Amygdala (tissue), 56 donors: ENCODE measurements at places on chromosomes 3 and 15.
A peak's percentile ranks its signal among the peaks of the same experiment; 100 is the strongest.

DNA sequence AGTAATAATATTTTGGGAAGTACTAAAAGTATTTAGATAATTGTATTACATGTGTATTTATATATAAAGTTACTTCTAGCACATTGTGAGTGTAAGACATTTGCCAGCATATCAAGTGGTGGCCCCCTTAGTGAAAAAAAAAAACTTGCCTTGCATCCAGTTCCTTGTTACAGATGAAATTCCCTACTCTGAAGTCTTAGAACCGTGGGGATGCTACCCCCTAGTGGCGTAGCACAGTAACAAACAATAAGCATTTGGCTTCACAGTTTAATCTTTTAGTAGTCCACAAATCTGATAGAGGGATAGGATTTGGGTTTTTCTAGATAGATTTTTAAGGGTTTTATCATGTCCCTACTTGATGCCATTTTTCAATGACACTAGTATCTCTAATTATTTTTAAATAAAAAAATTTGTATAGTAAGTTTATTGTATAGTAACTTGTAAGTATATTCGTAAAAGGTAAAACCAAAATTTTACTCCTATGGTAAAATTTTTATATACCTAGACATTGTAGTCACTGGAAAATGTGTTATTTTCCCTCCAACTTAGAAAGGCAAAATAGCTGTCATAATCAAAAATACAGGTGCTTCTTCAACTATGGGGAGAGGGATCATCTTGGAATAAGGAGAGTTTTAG is 14.3 kb downstream of the SMC4 start:
- DNase-seq = peak; percentile 16

GRCh38 chr15:70186152-70186551 is 88.4 kb upstream of the TLE3 start:
- no peak for DNase-seq

- no peak for DNase-seq
Observed at GRCh38 chr3:132343018-132343612, 25.9 kb downstream of the ACP3 start.

GRCh38 chr3:52704611-52705437 is 767 bp downstream of the GLT8D1 start:
- DNase-seq = no peak

- DNase-seq = no peak
Observed at GRCh38 chr3:115503394-115503793, 119.9 kb upstream of the GAP43 start.

DNA sequence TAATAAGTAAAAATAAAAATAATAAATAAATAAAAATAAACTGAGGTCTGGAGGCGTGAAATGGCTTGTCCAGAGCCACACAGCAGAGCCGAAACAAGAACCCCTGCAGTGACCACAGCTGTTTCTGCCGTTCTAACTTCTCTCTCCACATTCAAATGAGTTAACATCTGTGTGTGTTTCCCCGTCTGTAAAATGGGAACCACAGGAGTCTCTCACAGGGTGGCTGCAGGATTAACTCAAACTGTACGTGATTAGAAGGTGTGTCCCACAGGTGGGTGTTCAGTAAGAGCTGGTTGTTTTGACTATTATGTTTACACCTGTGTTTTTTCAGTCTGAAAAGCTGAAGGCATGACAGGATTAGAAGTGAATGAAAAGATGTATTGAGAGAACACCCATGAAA is 27.0 kb upstream of the MUC4 start:
- DNase-seq = no peak

DNA sequence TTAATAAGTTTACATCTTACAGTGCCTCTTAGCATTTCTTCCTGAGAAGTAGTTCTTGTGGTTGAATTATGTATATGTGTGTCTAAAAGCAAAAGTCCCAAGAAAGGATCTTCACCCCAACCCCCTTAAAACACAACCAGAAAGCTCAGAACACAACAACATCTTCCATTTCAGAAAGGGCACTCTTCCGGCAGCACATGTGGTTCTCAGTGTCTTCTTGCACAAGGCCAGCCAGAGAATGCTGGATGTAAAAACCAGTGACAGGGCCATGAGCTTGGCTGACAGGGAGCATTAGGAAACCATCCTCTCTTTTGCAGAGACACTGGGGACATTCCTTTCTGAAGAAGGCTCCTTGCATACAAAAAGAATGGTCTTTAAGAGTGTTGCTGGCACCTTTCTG is 45.0 kb downstream of the EEFSEC start:
- no peak for DNase-seq

DNA sequence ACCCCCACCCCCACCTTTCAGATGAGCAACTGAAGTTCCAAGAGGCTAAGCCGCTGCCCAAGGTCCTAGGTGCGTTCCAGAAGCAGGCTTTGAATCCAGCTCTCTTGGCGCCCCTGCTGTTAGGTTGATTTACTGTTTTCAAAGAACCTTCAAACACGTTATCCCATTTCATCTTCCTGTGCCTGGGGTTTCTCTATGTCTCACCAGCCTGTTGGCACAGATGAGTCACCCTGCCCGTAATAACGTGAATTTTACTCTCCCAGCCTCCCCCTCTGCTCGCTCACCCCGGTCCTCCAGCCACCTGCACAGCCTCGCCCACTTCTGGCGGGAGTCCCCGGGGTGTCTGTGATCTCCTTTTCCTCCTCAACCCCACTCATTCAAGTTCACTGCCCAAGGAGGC is 13.0 kb upstream of the TSEN2 start:
- DNase-seq = no peak

- DNase-seq = no peak
Observed at GRCh38 chr3:50122661-50123391, 32.3 kb upstream of the SEMA3F start.

GRCh38 chr3:67655364-67656121 is 1.1 kb upstream of the SUCLG2 start:
- no peak for DNase-seq

GRCh38 chr3:195060217-195060481 is 210.8 kb downstream of the XXYLT1 start:
- no peak for DNase-seq

- DNase-seq = no peak
Observed at GRCh38 chr15:87752250-87752951, 504.1 kb downstream of the NTRK3 start.

- DNase-seq = no peak
Observed at GRCh38 chr15:69337138-69337537, 38.4 kb downstream of the PAQR5 start.

- no peak for DNase-seq
Observed at GRCh38 chr3:104176706-104177105, 1190.0 kb upstream of the ALCAM start.

- no peak for DNase-seq
Observed at GRCh38 chr3:122793568-122794416, at the start of gene HSPBAP1. Gene HSPBAP1, minus strand, starts transcription at chr3:122793831. Its CDS starts 151 bp downstream, at chr3:122793680.

DNA sequence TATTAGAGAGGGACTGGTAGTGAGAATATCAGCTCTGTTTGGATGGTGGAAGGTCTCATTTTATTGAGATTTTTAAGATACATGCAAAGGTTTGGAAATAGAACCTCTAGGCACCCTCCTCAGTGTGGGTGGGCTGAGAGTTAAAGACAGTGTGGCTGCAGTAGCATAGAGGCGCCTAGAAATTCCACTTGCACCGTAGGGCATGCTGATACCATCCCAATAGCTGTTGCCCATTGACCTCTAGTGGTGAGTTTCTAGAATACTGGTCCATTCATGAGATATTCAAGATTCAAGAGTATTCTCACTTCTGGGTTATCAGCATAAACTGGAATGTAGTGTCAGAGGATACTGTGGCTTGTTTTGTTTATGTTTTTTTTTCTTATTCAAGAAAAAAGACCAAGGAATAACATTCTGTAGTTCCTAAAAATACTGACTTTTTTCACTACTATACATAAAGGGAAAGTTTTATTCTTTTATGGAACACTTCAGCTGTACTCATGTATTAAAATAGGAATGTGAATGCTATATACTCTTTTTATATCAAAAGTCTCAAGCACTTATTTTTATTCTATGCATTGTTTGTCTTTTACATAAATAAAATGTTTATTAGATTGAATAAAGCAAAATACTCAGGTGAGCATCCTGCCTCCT is 87.2 kb downstream of the TGFBR2 start:
- DNase-seq = no peak

DNA sequence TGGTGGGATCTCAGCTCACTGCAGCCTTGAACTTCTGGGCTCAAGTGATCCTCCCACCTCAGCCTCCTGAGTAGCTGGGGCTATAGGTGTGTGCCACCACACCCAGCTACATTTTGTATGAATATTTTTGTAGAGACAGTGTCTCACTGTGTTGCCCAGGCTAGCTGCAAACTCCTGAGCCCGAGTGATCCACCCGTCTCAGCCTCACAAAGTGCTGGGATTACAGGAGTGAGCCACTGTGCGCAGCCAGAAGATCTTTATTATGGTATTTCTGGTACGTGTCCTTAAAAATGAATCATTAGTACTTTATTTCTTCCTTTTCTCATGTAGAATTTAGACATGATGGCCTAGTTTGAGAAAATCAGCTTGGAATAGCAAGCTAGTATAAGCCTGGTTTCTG is 153.3 kb downstream of the BCHE start:
- DNase-seq = no peak

GRCh38 chr15:49031804-49032203 is 14.4 kb downstream of the SECISBP2L start:
- DNase-seq = no peak

- no peak for DNase-seq
Observed at GRCh38 chr3:26515351-26515750, 107.2 kb upstream of the LRRC3B start.

GRCh38 chr3:135018149-135018923 is 223.3 kb downstream of the EPHB1 start:
- DNase-seq = no peak

GRCh38 chr3:13173186-13173585 is 100.0 kb upstream of the IQSEC1 start:
- no peak for DNase-seq

DNA sequence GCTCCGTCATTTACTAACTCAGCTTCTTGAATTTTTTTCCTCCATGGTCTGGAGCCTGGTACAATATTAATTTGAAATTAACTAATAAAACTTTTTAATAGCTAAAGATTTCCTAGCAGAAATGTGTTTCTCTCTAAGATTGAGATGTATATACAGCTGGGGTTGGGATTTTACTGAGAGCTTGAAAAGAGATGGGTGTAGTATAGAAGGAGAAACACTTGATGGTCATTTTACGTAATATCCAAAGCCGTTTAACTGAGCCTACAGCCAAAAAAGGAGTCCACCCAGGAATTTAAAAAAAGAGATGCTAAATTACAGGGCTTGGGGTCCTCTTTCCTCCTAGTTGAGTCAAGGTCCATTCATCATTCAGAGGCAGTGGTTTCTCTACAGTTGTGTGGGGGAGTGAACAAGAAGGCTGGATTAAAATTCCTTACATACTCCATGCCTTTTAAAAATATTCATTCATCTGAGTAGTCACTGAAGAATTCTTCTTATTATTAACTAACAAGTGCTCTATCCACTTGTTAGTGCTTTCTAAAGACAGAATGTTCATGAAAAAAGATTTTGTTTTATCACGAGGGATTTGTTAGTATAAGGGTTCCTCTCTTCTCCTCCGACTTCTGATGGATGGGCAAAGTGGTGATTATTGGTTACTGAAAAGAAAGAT is 255.3 kb upstream of the IL12A start:
- no peak for DNase-seq

GRCh38 chr3:39086144-39086543 is 21.3 kb downstream of the GORASP1 start:
- no peak for DNase-seq

DNA sequence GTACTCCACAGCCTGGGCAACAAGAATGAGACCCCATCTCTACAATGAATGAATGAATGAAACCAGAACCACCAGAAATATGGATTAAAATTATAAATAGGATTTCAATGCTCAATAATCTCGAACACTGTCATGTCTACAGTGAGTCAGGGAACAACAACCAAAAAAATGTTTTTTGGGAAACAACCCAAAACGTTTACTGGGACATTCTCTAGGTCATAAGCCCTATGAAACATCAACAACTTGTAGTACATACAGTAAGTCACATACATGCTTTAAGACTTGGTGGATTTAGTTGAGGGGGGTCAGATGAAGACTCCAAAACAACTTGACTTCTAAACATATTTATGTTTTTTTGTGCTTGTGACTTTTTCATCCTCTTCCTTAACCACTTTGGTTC is 511.2 kb downstream of the FOXP1 start:
- no peak for DNase-seq

DNA sequence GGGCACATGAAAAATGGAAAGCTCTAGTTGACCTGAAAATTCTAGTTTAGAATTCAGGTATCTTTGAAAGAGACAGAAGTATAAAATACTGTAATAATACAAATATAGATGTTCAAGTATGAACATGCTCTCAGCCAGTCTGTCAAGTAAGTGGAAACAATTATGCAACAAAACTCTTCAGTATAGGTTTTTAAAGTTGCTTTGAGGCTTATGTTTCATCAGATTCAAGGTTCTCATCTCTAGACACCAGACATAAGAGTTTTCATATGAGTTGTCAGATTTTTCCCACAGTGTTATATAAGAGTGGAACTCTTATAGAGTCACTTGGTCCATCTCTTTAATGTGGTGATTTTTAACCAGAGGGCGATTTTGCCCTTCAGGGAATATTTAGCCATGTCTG is 22.0 kb downstream of the CMSS1 start:
- DNase-seq = no peak

DNA sequence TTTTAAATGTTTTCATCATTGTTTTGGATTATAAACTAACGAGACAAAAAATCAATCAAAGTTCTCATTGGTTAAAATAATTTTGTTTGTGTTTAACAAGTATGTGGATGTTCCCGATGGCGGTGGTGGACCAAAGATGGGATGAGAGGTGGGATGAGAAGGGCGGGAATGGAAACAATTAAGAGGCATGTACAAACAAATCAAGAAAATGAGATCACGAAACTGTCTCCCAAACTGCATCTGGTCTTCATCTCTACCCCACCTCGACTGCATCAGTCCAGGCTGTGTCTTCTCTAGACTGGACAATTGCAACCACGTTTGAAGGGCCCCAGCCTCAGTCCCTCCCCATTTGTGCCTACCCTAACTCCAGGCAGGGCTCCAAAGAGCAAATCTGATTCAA is 56.1 kb downstream of the SLC12A8 start:
- DNase-seq = no peak

DNA sequence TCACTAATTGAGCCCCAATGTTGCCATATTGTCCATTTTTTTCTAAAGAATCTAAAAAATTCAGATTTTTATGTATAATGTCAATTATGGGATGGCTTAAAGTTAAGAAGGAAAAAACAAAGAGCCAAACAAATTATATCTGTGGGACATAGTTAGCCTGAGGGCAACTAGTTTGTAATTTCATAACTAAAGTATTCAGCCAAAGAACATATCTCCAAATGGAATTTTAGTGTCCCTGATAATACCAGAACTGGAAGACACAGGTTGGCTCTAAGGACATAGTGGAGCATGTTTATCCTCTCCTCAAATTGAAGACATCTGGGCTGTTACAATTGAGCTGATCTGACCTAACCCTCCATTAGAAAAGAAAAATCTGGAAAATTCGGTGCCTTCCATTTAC is 144.2 kb downstream of the IL1RAP start:
- DNase-seq = no peak
